ENCODE measurements at places on chromosomes 11 and 22.

- DNase-seq, result no peak
These were observed 2.5 kb downstream of the RAB36 start for GRCh38 chr22:23147617-23148387.

- DNase-seq, result no peak
These were observed 2.5 kb upstream of the ST14 start for GRCh38 chr11:130157101-130157500.

DNA sequence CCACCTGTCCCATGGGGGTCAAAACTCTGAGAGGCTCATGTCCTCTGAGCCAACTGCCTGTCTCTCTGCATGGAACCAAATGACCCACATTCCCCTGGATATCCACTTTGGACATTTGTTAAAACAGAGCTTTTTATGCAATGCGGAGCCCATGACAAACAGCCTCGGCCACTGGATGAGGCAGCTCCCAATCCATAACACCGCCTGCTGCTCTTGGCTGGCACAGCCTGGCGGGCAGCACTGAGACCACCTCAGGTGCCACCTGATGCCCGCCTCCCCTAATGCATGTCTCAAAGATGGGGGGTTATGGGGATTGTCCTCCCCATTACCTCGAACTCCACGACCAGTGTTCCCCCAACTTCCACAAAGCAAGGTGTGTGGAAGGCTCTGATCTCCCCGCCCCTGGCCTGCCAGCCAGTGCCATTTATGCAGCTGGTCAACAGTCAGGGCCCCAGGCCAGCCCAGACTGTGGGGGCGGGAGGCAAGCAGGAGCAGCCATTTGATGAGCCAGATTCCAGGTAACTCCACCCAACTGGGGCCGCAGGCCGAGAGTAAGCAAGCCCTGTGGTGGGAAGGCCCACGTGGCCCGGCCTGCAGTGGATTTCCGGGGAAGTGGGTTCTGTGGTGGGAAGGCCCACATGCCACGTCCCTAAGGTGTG, 84.2 kb downstream of the PHF21B start:
- no peak for DNase-seq

- no peak for DNase-seq
These were observed 22.4 kb upstream of the ETS1 start for GRCh38 chr11:128609785-128610184.

GRCh38 chr11:3051196-3052108, 5.8 kb downstream of the CARS1 start:
- no peak for DNase-seq

DNA sequence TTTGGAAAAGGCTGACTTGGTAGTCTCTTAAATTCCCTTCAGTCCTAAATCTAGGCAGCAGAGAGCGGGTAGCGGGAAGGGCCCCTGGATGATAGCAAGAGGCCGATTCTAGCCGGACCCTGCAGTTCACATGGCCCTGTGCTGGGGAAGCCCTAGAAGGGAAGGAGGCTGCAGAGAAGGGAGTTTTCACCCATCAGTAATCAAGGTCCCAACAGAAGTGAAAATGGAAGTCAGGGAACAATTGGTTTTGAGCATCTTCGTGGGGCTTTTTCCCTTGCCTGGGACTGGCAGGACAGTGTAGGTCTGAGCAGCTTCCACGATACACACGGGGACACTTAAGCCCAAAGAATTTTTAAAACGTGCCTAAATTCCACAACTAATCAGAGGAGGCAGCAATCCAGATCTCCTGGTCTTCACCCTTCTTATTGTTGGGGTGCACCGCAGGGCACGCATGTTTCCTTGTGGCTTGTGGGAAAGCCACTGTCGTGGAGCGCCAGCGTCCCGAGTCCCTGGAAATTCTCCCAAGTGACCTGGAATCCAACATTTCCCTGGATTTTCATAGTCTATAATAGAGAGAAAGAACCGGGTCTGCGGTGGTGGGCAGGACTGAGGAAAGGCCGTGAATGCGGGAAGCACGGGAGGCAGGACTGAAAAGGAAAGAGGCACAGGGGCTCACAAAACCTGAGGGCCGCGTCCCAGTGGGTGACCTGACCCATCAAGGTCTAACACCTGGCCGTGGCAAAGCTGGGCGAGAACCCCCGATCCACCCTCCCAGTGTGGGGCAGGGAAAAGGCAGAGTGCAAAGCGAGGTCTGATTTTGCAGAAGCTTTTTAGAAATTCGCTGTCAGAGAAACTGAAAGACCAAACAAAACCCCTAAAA, 846 bp upstream of the OAF start:
- DNase-seq, result no peak

GRCh38 chr11:91773090-91773489, 451.5 kb upstream of the FAT3 start:
- DNase-seq, result no peak

DNA sequence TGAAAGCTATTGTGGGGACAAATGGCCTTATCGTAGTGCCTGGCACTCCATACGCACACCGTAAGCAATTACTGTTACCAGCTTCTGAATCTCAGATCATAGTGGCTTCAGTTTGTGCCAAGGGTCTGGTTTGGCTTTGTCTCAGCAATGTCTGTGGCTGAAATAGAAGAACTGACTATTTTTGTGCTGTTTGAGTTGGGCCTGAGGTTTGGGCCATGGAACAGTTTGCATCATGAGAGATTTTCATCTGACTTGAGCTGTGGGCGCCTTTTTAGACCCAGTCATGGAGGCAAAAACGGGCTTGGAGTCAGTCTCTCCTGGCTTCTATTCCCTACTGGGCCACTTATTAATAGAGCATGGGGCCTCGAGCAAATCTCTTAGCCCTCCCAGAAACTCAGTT, 121.1 kb upstream of the CRYBB3 start:
- DNase-seq, result no peak

- no peak for DNase-seq
These were observed 804 bp downstream of the APIP start for GRCh38 chr11:34915136-34916014.

DNA sequence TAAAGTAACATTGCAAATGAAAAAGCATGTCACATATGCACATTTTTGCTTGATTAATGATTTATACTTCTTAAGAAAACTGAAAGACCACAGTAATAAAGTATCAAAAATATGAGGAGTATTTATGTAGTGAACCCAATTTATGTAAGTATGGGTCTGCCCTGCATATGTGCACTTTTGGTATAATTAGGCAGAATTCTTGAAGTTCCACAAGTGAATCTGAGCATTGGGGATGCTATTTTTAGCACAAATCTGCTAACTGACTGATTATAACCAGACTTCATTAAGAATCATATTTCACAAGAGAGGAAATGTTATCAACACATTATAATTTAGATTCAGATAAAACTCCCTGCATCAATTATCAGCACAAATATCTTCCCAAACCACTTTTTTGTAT, 407.1 kb upstream of the LRRC4C start:
- no peak for DNase-seq

Measured in T1000 (cell line).